Fibroblast of lung (primary cell): ENCODE measurements at places on chromosomes 2 and 18. TPM values are rescaled to one million over a fixed set of nuclear protein-coding genes. Genes with fewer than 3 reads are reported as not detected.

Gene RGPD3
- 0.07 and 0.12 TPM in 2 replicates for polyA plus RNA-seq

Gene POLR1A
- polyA plus RNA-seq = 9.9 and 11.9 TPM in 2 replicates

Gene TUBA4B
- not detected in 2 replicates for polyA plus RNA-seq

Gene CHRND
- not detected in 2 replicates for polyA plus RNA-seq

Gene RAD51AP2
- 0.02 TPM in 1 of 2 replicates, not detected in the other for polyA plus RNA-seq

Gene CYTIP
- 0.17 TPM in 1 of 2 replicates, not detected in the other for polyA plus RNA-seq

Gene MATN3
- polyA plus RNA-seq = 4.5 and 6.9 TPM in 2 replicates

Gene ABCG8
- polyA plus RNA-seq = not detected in 2 replicates

- DNase-seq = peak; percentile 73
Observed at GRCh38 chr2:110126086-110126773, 10.6 kb upstream of the MALL start.

GRCh38 chr2:215627771-215628170, 191.9 kb upstream of the FN1 start:
- no peak for DNase-seq

GRCh38 chr2:202818321-202818720, 53.2 kb downstream of the ICA1L start:
- DNase-seq = no peak

DNA sequence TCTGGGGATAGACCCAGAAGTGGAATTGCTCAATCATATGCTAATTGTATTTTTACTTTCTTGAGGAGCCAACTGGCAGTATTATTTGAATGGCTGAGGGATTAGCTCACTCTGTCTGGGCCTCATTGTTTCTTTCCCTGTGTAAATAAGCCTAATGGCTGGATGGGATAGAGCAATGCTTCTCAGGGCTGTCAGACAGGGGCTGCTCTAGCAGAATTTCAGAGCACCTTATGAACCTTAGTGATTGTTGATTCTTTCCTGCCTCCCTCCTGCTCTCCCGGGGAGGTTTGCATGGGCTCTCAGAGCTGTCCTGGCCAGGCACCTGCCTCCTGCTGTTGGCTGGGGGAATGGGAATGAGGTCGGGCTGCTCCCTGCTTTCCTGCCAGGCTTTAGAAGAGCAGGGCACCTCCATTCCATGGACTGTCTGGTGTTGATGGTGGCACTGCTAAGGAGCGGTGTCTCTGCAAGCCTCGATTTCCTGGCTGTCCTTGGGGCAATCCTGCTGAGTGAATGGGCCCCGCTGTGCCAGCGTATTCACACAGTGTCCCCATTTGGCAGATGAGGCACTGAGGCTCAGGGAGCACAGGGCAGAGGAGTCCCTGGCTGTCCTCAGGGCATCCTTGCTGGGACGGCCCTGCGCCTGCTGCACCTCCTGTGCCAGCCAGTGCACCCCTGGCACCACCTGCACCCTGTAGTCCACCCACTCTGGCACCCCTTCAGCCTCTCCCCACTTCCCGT, 468.2 kb upstream of the HS6ST1 start:
- DNase-seq = peak; percentile 31

- DNase-seq = no peak
Observed at GRCh38 chr2:75574106-75574505, 13.4 kb upstream of the EVA1A start.

GRCh38 chr2:226583715-226584114, 215.9 kb downstream of the IRS1 start:
- DNase-seq = peak; percentile 84

DNA sequence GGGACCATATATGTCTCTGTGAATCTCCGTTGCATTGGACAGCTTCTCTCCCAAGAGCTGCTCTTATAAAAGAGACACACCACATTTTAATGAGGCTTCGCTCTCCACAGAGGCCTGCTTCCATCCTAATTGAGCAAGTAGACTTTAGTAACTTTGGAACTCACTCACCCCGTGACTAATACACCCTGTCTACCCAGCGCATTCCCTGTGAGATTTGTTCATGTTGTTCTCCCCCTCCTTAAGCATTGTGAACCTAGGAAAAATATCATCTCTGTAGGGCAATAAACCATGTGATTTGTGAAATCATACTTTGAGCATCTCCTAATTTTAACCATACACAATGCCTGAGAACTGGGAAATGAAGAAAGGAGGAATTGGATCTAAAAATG, 56.9 kb downstream of the MCFD2 start:
- DNase-seq = peak; percentile 94

GRCh38 chr2:161061786-161062185, 98.4 kb upstream of the TANK start:
- no peak for DNase-seq

- DNase-seq = peak; percentile 58
Observed at GRCh38 chr2:239322416-239323086, 78.3 kb downstream of the HDAC4 start.
